ENCODE measurements at places on chromosomes 4 and X.
A peak's percentile ranks its signal among the peaks of the same experiment; 100 is the strongest.

DNA sequence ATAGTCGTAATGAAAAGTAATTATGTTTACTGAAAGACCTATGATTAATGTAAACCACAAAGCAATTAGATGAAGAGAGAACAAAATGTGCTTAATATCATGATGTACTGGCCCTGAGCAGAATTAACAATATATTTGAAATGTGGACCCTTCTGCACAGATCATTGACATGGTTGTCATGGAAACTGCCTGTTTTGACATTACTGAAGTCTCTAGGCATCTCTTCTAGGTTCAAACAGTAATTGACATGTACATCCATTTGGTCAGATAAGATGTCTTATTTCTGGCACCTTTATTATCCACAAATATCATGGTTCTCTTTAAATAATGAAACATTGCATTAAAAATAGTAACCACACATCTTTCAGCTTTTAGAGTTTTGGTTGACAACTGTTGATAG, 251.7 kb upstream of the GNPDA2 start:
- DNase-seq = no peak

GRCh38 chrX:122440832-122441231, 743.2 kb upstream of the GRIA3 start:
- no peak for DNase-seq

GRCh38 chr4:173357939-173358338, 12.8 kb upstream of the SAP30 start:
- no peak for DNase-seq

- DNase-seq = peak; percentile 56
Measured at GRCh38 chrX:30982467-30982866, 89.4 kb downstream of the FTHL17 start.

DNA sequence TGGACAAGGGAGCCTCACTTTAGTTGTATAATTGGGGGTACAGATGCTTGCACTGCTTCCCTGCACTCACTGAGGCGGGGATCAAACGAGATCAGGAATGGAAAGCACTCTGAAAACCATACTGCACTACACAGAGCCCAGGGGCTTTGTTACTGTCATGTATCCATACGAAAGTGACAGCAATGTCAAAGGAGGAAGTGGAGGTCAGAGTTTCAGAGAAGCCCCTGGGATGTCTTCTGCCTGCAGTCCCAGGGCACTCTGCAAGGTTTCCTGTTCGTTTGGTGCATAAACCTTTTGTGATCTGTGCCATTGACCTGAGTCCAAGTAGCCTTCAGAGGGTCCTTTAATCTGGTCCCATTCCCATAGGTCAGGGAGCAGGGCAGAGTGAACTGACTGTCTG, 31.2 kb downstream of the RNF175 start:
- DNase-seq = no peak

DNA sequence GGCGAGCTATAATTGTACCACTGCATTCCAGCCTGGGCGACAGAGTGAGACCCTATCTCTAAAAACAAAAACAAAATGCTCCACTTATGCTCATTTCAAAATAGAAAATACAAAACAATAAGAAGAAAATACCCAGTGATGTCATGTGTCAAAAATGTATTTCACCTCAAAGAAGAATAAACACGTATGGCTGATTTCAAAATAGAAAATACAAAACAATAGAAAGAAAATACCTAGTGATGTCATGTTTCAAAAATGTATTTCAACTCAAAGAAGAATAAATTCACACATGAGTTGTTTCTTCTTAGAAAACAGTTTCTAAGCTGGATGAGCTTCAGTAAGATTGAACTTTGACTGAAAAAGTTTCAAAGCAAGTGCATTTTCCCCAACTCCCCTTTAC, 20.3 kb upstream of the PDCL2 start:
- DNase-seq = no peak

DNA sequence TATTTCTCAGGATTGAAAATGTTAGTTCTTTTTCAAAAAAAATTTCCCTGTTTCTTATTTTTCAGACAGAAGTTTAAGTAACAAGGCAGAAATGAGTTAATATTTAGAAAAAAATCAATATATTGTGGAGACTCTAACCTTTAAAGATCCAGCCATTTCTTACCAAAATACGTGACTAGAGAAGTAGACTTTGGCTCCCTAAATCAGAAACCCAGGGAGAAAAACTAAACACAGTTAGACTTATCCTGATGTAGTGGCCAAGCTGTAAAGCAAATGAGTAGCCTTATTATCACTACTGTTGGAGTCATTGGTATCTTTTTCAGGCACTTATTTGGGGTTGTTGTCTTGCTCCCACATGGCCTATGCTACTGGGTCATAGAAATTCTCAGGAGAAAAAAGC, 1556.4 kb upstream of the ADGRL3 start:
- DNase-seq = no peak

DNA sequence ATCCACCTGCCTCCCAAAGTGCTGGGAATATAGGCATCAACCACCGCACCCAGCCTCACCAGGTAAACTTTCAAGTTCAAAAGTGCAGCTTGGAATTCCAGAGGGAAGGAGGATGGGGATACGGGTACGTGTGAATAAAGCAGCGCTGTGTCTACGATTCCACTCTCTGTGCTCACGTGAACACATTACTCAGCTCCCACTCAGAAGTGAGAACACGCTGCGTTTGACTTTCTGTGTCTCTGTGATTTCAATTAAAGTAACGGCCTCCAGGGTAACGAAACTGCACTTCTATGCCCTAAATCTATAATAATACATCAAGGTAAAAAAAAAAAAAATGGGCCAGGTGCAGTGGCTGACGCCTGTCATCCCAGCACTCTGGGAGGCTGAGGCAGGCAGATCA, 8.4 kb upstream of the ASMT start:
- DNase-seq = no peak

- DNase-seq = no peak
Measured at GRCh38 chr4:63717384-63717783, 691.9 kb downstream of the TECRL start.

DNA sequence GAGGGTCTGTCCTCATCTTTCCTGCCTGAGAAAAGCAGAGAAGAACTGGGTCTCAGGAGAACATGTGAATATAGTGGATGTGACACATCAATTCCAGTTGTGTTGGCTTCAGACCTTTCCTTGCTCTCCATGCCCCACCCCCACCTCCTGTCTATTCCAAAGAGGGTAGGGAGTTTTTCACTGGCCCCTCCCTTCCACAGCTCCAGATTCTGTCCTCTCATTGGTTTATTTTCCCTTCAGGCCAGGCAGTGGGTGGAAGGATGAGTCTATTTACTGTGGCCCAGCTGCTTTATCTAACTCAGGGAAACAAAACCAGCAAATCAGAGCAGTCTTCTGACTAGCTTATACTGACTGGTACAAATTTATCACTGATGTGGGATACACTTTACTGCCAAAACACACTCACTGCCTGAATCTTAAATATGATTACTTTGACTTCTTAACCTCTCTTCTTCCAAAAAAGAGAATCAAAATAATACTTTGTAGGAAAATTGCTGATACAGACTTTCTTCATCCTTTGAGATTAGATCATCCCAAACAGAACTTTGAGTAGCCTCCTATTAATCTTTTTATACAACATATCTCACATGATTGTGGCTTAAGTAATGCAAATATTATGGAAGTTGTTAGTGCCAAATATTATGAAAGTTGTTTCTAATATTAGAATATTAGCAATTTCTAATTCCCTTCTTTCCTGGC, 221.2 kb downstream of the MID1 start:
- DNase-seq = no peak

DNA sequence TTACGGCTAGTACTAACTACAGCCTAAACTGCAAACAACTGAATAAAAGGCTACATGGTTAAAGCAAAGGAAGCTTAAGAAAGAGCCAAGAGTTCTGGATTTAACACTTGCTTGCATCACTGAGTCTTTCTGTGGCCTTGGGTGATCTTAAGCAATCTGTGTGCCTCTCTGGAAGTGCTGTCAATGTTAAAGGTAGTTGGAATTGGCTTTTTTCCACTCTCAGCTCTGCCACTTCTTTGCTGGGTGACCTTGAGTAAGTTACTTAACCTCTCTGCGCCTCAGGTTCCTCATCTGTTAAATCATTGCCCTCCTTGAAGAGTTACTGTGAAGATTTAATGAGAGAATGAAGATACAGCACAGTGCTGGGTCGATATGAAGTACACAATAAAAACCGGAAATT, 15.7 kb downstream of the SLC2A9 start:
- DNase-seq = peak; percentile 32

GRCh38 chrX:135435933-135436332, 14.2 kb downstream of the SMIM10L2A start:
- no peak for DNase-seq

All from AML-193 (cell line).